ENCODE measurements at places on chromosomes 5 and 9.

DNA sequence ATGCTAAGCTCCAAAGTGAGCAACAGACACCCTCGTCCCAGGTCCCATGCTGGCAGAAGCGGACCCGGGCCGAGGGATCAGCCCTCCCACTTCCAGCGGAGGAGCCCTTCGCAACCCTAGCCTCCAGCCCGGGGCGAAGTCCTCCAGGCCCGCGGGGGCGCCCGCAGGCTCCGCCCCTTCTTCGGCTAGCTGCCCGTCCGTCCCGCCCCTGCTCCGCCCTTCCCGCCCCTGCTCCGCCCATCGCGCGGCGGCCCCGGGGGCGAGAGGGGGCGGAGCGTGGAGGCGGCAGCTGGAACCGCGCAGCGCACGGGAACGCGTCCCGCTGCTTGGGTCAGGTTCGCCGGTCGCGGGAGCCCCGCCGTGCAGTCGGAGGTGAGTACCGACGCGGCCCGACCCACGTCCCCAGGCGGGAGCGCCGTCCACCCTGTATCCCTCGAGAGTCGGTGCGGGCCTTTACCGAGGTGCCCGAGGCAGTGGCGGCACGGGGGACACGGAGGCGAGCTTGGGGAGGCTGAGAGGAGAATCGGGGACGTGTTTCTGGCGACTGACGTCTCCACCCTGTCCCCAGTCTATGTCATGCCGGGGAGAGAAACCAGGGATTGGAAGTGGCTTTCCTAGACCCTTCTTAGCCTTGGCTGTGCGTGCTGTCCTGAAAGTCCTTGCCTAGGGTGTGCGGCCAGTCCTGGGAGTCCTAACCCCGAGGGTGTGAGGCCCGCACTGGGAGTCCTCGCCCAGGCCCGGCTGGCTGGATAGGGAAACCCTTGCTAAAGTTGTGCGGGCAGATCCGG, at the start of gene ACO1:
ACO1 (plus strand) TSS at position 280 of the 788 bp plus-strand sequence. CDS start 20,864 bp downstream, outside the sequence.
- DNase-seq: peak; percentile 80

DNA sequence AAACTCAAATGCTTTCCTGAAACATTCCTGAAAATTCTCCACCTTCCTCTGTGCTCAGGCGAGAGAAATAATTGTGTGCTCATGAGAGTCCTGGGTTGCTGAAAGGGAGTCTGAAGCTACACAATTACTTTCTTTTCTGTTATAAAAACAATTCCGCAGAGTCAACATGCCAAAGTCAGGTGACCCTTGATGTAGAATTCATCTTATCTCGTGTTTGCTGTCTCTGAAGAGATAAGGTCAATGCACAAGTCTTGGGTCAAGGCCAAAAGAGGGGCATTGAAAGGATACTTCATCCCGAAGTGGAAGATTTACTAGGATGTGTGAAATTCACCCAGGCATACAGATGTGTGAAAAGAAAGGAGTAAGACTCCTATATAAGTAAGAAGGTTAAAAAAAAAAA, 493.5 kb downstream of the SEMA5A start:
- DNase-seq: no peak

GRCh38 chr5:114407783-114408182, 45.9 kb downstream of the KCNN2 start:
- no peak for DNase-seq

DNA sequence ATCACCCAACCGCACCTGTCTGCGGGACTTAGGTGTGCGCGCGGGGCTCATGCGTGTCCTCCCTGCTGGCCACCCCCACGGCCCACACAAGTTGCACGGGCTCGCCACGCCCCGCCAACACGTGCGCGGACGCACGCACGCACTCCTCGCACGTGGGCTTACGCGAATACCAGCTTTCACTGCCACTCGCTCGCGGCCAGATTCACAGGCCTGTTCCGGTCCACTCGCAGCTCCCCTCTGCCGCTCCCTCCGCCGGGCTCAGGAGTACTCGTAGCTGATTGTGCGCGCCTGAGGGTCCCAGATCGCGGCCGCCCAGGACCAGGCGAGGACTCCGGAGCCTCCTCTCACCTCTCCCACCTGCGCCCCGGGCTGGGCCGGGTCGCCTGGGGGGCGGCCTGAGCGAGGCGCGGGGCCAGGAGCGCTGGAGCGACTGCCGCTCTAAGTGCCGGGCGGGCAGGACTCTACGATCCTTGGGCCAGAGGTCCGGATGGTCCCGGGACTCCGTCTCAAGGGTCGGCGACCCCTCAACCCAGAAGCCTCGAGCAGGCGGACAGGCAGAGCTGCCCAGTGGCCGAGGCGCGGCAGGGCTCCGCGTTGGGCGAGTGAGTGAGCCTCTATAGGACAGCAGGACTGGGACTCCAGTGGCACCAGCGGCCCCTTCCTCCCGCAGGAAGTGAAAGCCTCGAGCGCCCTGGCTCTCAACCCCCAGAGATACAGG, 3.4 kb downstream of the PCDHGC5 start:
- no peak for DNase-seq

DNA sequence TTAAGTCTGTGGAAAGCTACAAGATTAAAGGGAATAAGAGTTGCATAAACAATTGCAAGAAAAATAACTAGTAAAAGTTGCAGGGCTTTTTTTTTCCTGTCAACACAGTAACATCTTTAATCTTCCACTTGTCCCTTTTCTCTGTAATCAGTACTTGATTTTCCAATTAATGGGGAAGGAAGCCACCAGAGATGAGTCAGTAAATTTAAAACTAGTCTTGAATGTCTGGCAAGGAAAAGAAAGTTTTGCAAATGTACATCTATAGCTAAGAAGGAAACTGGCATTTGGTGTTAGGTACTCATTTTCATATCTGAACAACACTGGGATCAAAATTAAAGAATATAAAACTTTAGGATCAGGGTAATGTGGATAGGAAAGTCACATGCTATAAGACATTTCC, 17.1 kb downstream of the DAP start:
- no peak for DNase-seq

- DNase-seq: no peak
Measured at GRCh38 chr9:28808042-28808441, 1234.8 kb upstream of the C9orf72 start.

- DNase-seq: no peak
Measured at GRCh38 chr5:9716838-9717281, 86.7 kb upstream of the TAS2R1 start.

All from T-helper 17 cell (primary cell).